Hematopoietic multipotent progenitor cell treated with erythropoietin and hydrocortisone succinate and interleukin-3 and kit ligand, for 8 days (in vitro differentiated cells): ENCODE measurements at places on chromosomes 5 and 9.

GRCh38 chr9:81558091-81558830 is 131.1 kb downstream of the TLE1 start:
- DNase-seq: no peak

DNA sequence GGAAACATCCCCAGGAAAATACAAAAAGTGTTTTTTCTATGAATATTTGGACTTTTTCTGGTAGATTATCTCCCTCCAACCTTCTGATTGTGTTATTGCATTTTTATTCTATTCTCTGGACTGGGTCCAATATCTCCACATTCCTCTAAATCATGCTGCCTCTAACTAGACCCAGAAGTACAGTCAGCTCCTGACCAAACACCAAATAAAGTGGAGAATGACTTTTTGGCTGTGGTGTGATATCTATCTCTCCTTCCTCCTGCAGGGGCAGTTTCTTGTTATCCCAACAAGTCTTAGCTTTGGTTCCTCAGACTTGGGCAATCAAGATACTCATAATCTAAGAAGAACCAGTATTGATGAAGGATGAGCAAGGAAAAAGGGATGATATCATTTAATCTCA is 3.2 kb upstream of the RAI14 start:
- DNase-seq: no peak

DNA sequence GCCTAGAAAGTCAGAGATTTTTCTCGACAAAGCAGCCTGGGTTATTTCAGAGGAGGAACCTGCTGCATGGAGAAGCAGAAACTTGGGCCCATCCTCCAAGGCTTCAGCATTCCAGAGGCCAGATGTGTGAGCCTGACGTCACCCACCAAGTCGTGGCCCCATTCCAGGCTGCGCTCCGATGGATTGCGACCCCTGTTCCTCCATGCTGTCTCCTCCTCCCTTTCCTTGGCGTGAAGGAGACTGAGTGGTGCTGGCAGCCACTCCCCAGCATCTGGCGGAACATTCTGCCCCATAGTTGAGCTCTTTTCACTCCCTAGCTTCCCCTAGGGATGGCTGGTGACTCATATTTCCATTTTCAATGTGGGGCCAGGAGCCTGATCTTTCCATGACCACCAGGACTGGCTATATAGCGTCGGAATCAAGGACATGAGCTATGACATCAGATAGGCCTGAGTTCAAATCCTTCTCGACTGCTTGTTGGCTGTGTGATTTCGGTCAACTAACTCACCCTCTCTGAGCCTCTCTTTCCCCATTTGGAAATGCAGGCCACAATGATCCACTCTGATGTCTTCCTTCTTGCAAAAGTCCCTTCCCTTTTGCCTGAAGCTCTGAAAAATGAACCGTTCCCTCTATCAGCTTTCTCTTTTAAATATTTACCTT is 24.5 kb upstream of the DUSP1 start:
- DNase-seq: no peak

DNA sequence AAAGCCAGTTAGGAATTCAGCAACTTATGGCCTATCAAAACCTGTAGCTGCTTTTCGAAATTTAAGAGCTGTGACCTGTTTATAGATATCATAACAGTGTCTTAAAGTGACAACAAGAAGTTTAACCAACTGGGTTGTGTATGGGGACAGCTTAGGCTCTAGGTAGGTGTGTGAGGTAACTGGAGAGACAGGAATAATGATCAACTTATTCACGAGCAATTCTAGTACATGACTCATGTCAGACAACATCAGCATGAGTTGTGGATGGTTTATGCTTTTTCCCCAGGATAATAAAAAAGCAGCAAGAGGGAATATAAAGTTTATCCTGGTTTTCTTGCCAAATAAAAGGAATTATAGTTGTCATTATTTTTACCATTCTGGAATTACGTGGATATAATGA is 88.6 kb downstream of the GDNF start:
- DNase-seq: no peak

- DNase-seq: no peak
These were observed 176.2 kb downstream of the DENND1A start for GRCh38 chr9:123753669-123754258.

- DNase-seq: no peak
These were observed 25.8 kb downstream of the LYSMD3 start for GRCh38 chr5:90503596-90503995.

GRCh38 chr9:6715755-6716643 is 41.8 kb upstream of the KDM4C start:
- DNase-seq: peak; percentile 74

- DNase-seq: no peak
These were observed 200.1 kb downstream of the MEF2C start for GRCh38 chr5:88682881-88683361.

DNA sequence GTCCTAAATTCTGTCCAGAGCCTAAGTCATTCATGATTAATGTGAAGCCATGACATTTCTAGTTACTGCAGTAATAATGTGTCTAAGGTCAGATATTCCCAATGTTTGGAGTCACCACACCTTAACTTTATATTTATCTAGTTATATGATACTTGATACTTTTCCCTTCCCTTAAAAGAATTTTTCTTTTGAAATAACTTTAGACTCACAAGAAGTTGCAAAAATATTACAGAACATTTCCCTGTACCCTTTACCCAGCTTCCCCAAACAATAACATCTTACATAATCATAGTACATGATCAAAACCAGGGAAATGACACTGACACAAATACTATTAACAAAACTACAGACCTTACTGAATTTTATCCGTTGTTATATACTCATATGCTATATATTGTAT is 150.0 kb upstream of the GNA14 start:
- no peak for DNase-seq

- no peak for DNase-seq
These were observed 135.0 kb upstream of the GABRP start for GRCh38 chr5:170648541-170648940.

DNA sequence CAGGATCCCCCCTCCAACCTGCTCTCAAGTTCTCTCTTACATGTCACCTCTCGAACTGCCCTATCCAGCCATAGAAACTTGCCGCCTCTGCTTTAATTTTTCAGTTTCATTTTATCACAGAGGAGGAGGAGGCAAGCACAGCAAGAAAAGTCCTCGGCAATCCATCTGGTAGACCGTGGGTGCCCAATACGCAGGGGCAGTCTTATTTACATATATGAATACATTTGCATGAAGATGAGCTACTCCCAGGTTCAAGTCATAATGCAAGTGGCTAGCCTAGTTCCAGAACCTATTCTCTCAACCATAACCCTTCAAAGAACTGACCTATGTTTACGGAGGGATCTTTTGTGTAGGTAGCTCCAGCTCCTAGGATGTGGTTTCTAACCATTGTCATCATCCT is 223.2 kb upstream of the PANK3 start:
- no peak for DNase-seq

GRCh38 chr9:136563646-136564325 is 17.9 kb upstream of the NOTCH1 start:
- no peak for DNase-seq

DNA sequence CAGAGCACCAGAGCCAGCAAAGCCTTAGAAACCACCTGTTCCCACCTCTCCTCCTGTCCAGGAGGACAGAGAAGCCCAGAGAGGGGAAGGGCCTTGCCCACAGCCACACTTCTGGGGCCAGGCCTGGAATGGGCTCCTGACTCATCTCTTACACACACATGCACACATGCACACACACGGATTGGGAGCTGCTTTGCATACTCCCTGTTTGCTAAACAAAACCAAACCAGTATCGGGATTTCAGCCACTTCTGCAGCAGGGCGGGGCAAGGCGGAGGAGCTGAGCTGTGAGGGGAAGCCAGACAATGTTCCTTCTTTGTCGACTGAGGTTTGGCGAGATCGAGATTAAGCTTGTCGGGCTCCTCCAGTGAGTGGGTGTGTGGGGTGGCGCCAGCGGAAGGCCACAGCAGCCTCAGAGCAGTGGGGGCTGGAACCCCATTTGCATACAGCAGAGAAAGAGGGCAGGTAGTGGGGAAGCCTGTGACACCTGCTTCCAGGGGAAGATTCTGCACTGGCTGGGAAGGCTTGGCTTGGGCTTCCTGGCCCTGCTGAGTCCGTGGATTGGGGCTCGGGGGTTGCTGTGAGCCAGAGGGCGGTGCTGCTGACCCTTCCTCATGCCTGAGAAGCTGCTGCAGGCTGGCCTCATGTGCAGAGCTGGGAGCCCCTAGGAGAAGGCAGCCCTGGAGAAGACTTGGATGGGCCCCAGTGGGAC is 16.1 kb downstream of the GFI1B start:
- peak; percentile 97 for DNase-seq

DNA sequence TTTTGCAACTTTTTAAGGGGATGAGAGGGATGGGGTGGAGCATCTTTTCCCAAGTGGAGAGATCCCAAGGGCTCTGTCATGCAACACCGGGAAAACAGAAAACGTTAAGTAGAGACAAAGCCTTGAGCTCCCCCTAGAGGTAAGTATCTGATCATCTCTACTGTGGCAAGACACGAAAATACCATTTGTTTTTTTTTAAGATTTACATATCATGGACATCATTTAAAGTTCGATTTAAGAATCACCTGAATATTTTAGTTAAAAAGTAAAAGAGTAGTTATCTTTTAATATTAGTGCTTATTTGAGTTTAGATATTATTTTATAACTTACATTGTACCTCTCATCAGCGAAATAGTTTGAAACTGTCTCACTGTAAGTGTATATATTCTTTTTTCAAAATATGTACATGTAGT is 200.4 kb downstream of the LRRC70 start:
- DNase-seq: peak; percentile 46

DNA sequence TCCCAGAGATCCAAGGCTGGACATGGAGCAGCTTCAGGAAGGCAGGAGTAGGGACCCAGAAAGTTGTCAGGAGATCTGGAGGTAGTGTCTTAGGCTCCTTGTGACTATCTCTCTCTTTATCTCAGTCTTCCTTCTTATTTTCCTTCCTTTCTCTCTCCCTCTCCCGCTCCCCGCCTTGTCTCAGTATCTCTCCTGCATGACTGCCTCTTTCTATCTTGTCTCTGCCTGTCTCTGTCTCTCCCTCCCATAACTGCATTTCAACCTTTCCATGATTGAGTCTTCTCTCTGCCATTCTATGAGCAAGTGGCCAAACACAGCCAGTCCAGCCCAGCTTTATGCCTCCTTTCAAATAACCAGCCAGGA is 61.0 kb upstream of the NEK6 start:
- no peak for DNase-seq
